ENCODE measurements at places on chromosomes 7 and 10. TPM values are rescaled to one million over a fixed set of nuclear protein-coding genes. Genes with fewer than 3 reads are reported as not detected.

DNA sequence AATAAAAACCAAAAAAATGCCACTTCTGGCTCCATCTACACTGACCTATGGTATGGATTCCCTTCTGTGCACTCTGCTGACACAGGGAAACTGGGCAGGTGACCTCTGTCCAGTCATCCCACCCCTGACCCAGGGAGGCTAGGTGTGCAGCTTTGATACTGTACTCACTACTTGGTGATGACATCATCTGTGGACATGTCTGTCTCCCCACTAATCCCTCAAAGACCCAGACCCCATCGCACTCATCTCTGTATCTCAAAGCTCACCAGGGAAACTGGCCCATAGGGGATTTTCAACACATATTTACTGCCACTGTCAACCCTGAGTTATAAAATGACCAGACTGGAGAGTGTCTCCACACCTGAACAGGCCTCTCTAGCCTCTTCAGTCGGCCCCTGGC, 10.6 kb downstream of the SGMS1 start:
- no peak for DNase-seq

DNA sequence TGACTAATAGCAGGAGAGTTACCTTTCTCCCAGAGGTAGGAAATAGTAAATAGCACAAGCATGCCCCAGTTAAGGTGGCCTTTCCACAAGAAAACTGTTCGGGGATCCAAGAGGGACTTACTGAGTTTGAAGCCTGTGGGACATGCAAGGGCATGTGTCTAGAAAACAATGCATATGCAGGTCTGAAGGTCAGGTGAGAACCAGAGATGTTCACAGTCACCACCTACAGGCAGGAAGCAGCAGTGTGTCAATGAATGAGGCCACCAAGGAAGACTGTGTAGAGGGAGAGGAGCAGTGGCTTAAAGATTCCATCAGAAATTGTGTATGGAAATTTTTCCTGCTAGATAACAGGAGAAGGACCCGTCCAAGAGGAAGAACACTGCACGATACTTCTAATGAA, 66.0 kb downstream of the CALD1 start:
- no peak for DNase-seq

DNA sequence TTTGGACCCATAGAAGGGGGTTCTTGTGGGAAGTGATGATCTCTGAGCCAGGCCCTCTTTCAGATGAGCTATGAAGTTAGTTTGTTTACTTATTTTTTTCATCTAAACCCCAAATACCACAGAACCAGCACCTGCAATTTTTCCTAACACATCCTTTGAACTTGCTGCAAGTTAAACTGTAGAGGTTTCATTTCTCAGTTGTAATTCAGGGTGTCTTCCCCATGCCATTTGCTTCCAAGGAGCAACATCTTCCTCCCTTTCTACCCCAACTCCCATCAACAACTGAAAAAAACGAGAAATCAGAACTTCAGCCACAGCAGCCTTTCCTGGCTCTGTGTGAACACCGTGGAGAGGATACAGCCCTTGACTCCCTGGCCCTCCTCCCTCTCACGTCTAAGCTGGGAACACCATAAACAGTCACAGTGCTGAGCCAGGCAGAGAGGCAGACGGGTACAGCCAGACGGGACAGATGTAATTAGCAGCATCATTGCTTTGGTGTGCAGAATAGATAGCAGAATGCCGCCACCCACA, 63.6 kb downstream of the RGS10 start:
- DNase-seq: no peak

DNA sequence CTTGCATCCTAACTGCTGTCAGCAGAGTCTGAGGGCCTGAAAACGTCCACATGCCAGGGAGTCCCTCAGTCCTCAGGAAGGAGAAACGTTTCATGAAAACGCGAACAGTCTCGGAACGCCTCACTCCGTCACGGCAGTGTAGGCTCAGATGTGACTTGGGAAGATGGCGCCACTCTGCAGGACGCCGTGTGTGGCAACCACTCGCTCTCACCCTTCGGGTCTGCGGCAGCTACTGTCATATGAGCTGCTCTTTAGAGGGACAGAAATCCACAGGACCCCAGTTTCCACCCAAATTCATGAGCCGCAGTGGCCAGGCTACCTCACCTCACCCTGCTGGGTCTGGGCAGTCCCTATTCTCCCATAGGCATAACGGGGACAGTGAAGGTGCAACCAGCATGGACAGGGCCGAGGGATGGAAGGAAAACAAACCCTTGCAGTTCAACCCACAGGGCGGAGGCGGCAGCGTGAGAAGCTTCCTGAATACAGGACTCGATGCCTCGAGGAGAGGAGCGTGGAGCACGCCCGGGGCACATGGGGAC, 438.3 kb downstream of the DNAJB6 start:
- no peak for DNase-seq

- no peak for DNase-seq
Observed at GRCh38 chr10:133353988-133354605, 3.7 kb downstream of the FUOM start.

DNA sequence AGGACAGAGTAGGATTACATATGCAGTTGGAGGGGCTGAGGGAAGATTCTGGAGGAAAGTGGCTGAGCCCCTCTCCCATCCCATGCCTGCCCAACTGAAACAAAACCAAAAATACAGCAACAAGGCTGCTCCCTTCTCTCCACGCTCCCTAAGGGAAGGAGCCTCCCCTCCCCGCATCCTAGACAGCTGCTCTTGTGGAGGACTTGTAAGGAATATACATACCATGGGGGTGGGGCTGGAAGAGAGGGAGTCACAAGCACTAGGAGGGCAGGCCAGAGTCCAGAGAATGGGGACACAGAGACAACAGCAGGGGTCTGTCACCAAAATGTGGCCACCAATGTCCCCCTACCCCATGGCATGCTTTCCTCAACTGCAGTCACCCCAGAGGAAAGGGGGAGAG, 13.2 kb downstream of the LDB1 start:
- no peak for DNase-seq

DNA sequence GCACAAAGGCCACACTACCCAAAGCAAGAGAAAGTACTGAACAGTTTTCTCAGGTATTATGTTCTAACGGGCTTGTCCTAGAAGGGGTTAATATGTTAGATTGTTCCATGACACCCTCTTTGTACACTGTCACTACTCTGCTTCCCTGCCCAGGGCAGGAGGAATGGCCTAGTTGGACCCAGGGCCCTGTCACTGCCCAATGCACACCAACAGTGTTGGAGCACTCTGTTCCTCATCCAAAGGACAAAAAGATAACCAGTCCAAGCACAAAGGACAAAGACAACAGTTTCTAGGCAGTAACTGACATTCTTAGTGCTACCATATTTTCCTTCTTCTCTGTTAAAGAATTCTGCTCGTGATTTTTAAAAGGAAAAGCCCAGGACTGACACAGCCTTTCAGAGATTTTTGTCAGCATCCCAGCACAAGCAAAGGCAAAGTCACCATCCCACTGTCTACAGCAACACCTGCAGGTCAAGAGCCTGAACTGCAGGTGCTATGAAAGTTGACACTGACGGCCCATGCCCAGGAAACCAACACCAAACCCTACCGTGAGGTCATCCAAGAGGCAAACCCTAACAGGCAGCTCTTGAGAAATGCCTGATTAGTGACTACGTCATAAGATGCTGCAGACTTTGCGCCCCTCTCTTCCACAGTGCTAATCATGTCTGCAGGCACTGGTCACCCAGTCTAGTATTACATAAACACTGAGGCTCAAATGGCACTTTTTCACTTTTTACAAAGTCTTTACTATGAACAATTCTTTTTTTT, 13.2 kb downstream of the NUDCD3 start:
- DNase-seq: no peak

- no peak for DNase-seq
Observed at GRCh38 chr10:77230194-77230593, 407.4 kb downstream of the KCNMA1 start.

GRCh38 chr10:67976292-67977245, 92.1 kb downstream of the SIRT1 start:
- DNase-seq: no peak

The OPN1SW gene
- total RNA-seq: not detected

The TRPV5 gene
- not detected for total RNA-seq

The SORBS1 gene
- total RNA-seq: 400 TPM
